ENCODE measurements at places on chromosomes 12 and 14.
A peak's percentile ranks its signal among the peaks of the same experiment; 100 is the strongest.

DNA sequence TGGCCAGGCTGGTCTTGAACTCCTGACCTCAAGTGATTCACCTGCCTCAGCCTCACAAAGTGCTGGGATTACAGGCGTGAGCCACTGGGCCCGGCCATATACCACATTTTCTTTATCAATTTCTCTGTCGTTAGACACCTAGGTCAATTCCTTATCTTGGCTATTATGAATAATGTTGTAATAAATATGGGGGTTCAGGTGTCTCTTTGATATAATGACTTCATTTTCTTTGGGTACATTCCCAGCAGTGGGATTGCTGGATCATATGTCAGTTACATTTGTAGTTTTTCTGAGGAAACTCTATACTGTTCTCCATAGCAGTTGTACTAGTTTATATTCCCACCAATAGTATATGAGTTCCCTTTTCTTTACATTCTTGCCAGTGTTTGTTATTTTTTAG is 67.8 kb upstream of the DDHD1 start:
- no peak for DNase-seq

DNA sequence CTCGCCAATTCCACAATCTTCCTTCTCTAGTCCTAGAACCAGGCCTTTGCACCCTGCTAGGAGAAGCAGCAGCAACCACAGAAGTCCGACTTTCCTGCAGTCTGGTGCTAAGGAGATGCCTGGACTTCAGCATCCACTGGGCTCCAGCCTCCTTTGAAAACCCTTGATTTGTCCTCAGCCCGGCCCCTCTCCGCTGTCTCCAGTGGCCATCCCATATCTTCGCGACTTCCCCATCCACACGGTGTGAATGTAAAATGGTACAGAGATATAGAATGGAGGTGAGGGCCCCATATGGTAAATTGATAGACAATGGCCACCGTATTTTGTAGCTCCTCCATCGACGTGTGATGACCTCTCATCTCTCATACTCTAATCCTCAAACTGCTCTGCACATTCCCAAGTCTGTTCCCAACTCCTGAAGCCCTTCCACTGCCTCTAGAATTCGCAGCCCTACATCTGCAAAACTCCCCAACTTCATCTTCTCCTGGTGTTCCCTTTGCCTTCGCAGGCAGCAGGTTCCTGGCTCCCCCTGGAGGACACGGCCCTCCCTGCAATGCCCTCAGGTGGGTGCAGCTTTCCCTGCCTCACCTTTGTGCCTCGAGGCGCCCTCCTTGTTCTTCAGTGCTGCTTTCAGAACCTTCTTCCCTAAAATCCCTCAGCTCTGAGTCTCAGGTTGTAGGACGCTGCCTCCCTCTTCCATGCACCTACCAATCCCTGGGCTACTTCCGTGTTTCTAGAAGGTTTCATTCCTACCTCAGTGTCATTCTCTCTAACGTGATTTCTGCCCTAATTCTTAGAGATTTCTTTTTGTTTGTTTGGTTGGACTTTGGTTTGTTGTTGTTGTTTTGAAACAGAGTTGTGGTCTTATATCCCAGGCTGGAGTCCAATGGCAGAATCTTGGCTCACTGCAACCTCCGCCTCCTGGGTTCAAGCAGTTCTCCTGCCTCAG is 36.7 kb downstream of the TMBIM6 start:
- DNase-seq: peak; percentile 85

GRCh38 chr12:63905544-63905943 is 61.0 kb downstream of the SRGAP1 start:
- no peak for DNase-seq

GRCh38 chr12:5864972-5865371 is 80.1 kb downstream of the ANO2 start:
- DNase-seq: no peak

- DNase-seq: peak; percentile 51
These were observed 412.6 kb upstream of the SOX5 start for GRCh38 chr12:24361877-24362580.
